ENCODE measurements at places on chromosomes 5 and 9.

- DNase-seq, result no peak
Observed at GRCh38 chr9:115492869-115493268, 374.9 kb upstream of the TNC start.

- no peak for DNase-seq
Observed at GRCh38 chr5:13378091-13378490, 566.4 kb downstream of the DNAH5 start.

- no peak for DNase-seq
Observed at GRCh38 chr9:91360551-91361290, 997 bp downstream of the AUH start.

GRCh38 chr9:82124090-82124489, 135.5 kb downstream of the SPATA31D1 start:
- no peak for DNase-seq

DNA sequence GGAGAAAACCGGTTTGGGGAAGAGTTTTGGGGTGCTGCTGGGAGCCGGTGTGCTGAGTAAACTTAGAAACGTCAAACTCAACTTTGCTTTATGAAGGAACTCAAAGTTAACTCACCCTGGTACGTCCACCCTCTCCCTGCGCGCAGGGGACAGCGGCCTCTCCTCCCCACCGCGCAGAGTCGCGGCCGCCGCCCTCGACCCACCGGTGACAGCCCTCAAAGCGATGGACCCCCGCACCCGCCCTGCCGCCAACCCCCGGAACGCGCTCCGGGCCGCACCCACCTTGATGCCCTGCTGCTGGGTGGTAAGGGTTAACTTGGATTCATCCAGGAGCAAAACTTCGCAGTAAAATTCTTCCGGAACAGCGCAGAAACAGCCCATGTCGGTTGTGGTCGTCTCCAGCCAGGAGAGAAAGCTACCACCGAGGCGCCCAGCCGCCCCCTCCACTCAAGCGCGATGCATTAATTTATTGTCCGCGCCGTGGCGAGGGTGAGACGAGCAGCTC, 366 bp downstream of the EPB41L4A start:
- DNase-seq, result no peak

Data from cortex of kidney (tissue), 1 donor.